ENCODE measurements at places on chromosomes 4 and X. TPM values are rescaled to one million over a fixed set of nuclear protein-coding genes. Genes with fewer than 3 reads are reported as not detected.
A peak's percentile ranks its signal among the peaks of the same experiment; 100 is the strongest.

The VCX2 gene
- not detected for total RNA-seq

The CC2D2A gene
- total RNA-seq, result 49.6 TPM

The TXK gene
- 1.0 TPM for total RNA-seq

The TMEM150C gene
- total RNA-seq, result 3.3 TPM

The UGT2B15 gene
- total RNA-seq, result not detected

The SPANXA1 gene
- not detected for total RNA-seq

The ABCG2 gene
- total RNA-seq, result 5.2 TPM

GRCh38 chr4:62881901-62882300 lies 1527.3 kb downstream of the TECRL start:
- no peak for DNase-seq

- DNase-seq, result no peak
Observed at GRCh38 chr4:168694667-168695066, 197.8 kb downstream of the PALLD start.

DNA sequence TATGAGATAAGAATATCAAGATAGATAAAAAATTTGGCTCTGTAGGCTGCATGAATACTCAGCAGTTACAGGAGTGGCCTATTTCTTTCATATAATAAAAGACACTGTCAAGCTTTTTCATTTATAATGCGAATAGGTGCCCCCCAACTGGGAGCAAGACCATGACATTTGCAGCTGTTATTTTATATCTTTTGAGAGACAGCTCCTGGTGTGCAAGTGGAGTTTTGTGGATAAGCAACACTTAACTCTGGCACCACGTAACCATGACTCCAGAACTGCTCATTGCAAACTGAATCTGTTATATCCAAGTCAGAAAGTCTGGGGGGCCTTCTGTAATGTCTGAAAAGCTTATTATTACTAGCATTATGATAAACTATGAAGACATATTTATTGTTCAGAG lies 1372.4 kb downstream of the C4orf33 start:
- no peak for DNase-seq

GRCh38 chr4:147674073-147674472 lies 9.9 kb downstream of the PRMT9 start:
- DNase-seq, result no peak

GRCh38 chrX:35016051-35016450 lies 73.5 kb downstream of the FAM47B start:
- no peak for DNase-seq

- DNase-seq, result no peak
Observed at GRCh38 chrX:136182414-136182813, 35.1 kb downstream of the FHL1 start.

GRCh38 chrX:148541584-148541940 lies 41.1 kb downstream of the AFF2 start:
- no peak for DNase-seq

- DNase-seq, result no peak
Observed at GRCh38 chr4:175253184-175253902, 335.2 kb downstream of the ADAM29 start.

- no peak for DNase-seq
Observed at GRCh38 chr4:163395758-163396157, 52.1 kb downstream of the NPY5R start.

- no peak for DNase-seq
Observed at GRCh38 chr4:25943312-25943711, 29.3 kb downstream of the SMIM20 start.

DNA sequence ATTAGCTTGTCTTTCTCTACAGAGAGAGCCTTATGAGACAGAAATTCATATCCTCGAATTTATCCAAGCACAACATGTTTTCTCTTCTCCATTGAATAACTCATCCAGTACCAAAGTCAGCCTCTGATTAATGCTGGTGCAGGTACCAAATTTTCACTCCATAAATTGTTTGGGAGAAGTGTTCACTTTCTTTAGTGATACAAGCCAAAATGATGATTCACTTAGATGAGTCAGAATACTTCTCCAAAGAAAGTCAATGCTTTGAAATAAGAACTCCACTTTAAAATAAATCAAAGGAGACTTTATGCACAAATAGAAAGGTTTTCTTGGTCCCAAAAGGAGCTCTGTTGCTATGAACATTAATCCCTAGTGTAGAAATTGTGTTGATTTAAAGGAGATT lies 60.2 kb downstream of the MAOB start:
- no peak for DNase-seq

DNA sequence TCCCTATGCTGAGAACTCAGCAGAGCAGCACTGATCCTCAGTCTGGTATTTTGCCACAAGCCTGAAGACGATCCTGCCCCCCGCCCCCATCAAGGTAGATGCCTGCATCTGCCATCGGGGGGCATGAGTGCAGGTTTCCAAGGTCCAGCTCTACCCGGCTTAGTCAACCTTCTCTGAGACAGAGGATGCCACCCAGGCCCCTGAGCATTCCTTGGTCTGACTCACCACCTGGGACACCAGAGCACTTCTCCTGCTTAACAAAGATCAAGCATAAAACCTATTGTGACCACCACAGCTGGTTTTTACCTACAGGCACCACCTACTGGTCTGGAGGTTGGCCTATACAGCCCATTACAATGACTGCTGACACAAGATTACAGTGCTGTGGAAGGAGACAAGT lies 1168.1 kb downstream of the PCDH19 start:
- no peak for DNase-seq

DNA sequence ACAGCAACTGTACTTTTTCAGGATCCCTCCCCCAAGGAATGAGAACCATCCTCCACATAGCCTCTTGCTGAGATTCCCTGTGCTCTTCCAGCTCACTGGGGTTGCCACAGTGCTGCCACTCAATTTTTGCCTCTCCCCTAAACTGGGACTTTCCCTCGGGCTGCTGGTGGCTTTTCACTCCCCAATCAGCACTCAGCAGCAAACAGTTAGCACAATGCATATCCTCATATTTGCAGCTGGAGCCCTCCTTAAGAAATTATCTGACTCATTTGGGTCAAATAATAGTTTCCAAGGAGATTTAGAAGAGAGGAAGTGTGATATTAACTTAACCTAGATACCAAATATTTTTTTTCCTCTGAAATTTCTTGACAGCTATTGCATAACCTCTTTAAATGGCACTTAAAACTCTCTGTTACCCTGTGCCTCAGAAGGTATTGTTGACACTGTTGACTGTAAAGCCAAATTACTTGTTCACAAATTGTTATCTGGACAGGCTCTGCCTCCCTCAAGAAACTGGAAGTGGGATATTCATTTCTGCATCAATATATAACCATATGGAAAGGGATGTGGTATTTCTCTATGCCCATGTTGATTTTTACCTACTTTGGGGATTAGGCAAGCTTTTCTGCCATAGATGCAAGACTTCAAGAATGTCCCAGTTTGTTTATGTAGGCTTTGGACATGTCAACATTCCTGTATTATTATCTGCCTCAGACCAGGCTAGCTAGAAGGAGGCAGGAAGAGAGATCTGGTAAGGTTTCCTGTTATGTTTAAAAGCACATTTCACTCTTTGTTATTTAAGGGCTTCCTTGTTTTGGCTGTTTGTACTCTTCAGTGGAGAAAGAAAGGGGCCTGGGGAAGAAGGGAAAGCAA lies 58.0 kb downstream of the SEPTIN11 start:
- no peak for DNase-seq

GRCh38 chr4:169024762-169025161 lies 14.7 kb upstream of the CBR4 start:
- no peak for DNase-seq

DNA sequence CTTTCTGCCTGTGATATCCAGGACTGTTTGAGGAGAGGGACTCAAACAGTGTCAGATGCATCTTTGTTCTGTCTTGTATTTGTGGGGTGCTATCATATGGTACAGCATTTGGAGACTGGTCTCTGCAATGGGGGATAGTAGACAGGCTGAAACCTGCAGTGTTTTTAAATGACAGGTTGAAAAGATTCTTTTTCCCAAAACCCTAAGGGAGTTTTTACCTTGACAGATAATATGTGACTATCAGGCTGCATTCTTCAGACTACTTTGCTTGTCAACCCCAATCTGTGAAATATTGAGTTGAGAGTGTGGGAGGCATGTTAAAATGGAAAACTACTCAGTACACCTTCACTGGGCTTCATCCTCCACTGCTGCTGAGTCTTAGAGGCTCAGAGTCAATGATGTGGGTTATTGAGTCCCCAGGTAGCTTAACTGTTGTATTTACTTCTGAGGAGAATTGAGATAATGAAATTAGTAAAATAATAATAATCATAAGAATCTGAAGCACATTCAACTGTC lies 274.9 kb downstream of the GASK1B start:
- DNase-seq, result no peak

DNA sequence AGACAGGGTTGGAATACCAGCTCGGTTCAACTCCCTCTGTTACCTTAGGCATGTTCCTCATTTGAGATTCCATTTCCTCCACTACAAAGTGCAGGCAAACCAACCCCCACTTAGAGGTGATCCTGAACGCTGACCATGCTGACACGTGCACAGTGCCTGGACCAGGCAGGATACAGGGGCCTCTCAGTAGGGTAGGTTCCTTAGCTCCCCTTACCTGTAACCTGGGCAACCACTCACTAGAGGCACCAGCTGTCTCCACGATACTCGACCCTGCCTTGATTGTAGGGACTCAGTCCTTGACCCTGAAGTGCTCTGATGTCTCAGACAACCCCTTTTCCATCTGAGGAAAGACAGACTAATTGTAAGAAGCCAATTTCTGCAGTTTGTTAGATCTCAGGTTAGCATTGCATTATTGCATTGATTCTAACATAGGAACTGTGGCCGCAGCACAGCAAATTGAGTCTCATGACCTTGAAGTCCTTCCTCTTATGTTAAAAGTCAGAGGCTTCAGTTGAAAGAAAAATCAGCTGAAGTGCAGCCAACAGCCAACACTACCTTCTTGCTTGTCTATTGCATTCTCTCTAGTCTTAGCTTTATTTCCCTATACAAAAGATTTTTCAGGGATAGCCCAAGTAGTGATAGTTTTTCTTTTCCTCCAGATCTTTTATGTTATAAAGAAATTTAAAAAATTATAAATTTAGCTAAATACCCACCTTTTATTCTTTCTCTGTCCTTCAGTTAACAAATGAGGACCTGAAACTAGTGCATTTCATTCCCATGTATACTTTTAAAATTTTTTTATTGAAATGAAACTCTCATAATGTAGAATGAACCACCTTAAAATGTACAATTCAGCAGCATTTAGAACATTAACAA lies 11.2 kb upstream of the C1QTNF7 start:
- peak; percentile 86 for DNase-seq

DNA sequence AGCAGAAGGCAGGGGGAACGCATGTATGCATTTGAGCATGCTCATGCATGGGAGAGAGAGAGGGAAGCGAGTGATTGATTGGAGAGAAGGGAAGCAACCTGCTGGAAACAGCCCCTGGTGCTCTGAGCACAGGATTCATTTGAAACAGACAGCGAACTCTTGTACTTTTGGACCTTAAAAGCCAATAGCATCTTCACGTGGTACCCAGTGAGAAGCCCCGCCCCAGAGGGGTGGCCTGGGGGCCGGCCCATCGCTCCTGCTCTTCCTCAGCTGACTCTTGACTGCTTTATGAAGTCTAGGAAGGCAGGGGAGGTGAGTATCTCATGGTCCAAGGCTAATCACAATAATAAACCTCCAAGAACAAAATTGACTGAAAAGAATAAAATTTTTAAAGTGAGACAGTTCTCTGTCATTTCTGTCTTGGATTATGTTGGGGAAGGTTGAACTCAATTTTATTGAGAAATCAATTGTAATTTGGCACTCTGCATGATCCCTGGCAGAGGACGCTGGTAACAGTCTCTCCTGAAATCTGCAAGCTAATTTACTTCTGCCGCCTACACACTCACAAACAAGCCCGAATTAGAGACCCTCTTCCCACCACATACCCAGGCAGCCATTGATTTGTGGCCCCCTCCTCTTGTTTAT lies 168.2 kb upstream of the PPARGC1A start:
- no peak for DNase-seq

DNA sequence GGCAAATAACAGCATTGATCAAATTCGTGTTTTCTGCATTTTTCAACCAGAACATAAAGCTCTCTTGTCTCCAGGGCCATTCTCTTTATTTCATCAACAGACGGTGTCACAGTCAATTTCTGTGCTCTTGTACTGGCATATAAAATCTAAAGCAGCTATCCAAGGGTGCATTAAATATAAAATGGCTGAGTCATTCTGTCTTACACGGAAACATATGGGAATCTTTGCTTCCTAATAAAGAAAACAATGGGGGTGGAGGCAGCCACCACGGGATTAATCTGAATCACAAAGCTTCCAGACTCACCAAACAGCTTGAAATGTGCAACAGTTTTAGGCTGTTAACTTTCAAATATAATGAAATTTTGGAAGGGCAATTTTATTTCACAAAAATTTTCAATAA lies 132.6 kb downstream of the IL15 start:
- no peak for DNase-seq

DNA sequence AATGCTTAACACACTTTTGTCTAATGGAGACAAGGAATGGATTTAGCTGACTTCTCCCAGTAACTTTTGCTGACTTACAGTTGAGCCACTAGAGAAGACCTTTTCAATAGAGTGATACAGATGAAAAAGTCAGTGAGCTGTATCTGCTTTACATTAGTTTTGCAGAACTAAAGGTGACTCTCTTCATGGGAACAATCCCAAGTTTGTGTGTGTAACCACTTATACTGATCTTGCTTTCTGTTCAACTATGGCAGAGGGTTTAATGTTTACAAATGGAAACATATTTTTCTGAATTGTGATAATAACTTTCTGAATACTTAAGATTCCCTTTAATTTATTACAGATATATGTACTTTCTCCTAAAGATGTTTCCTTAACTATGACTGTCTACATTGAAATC lies 182.6 kb upstream of the PUDP start:
- DNase-seq, result no peak

GRCh38 chrX:105375816-105376215 lies 155.3 kb upstream of the TEX13A start:
- no peak for DNase-seq

GRCh38 chr4:8402181-8402597 lies 38.3 kb downstream of the ACOX3 start:
- DNase-seq, result no peak

All from esophagus muscularis mucosa (tissue), 4 donors.